Fibroblast of the conjunctiva (primary cell): ENCODE measurements at places on chromosomes 3 and 15.

DNA sequence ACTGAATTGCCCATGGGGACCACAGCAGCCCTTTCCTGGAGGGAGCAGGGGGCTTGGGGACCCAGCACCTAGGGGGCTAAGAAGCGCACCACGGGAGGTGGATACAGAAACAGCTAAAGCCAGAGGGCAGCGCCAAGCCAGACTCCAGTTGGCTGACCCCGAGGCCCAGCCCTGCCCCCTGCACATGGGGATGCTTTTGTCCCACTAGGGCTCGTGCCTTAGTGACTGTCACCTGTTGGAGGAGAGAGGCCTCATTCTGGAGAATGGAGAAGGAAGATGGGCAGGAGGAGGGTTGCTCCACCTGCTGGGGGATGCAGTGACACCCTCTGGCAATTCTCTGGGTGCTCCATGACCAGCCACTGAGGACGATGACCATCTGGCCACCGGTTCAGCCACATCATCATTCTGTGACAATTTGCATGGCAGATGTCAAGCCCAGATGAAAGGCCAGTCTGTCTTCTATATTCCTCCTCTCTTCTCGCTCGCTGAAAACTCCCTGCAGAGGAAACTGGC lies 167.8 kb upstream of the TLE3 start:
- DNase-seq, result no peak

GRCh38 chr15:61907753-61908086 lies 152.5 kb downstream of the VPS13C start:
- no peak for DNase-seq

- DNase-seq, result no peak
Measured at GRCh38 chr15:95446854-95447253, 883.6 kb upstream of the NR2F2 start.

DNA sequence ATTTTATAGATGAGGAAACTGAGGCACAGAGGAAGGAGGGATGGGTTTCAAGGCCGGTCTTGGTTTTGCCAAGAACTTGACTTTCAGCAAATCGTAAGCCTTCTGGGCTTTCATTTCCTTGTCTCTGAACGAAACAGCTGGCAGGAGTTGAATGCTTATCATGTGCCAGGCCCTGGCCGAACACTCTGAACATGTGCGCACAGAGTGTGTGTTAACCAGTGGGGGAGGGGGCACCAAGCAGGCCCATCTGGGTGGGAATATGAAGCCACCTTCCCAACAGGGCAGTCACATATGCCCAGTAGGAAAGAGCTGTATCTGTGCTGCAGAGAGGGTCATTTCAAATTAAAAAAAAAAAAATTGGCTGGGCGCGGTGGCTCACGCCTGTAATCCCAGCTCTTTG lies 29.3 kb downstream of the ZNF710 start:
- DNase-seq, result no peak

DNA sequence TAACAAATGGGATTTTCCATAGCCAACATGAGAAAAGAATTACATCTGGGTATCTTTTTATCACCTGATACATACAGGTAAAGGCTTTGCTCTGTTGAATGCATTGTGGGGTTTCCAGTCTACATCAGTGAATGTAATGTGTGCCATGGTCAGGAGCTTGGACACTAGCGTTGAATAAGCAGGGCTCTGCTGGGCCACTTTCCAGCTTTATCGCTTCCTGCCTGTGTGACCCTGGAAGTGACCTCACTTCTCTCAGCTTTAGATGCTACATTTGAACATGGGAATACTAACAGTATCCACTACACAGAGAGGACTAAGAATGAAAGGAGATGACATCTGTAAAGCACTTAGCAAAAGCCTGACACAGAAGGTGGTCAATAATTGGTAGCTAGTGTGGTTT lies 40.1 kb downstream of the TTC23 start:
- DNase-seq, result no peak

GRCh38 chr15:99511866-99512661 lies 53.7 kb upstream of the MEF2A start:
- DNase-seq, result no peak

DNA sequence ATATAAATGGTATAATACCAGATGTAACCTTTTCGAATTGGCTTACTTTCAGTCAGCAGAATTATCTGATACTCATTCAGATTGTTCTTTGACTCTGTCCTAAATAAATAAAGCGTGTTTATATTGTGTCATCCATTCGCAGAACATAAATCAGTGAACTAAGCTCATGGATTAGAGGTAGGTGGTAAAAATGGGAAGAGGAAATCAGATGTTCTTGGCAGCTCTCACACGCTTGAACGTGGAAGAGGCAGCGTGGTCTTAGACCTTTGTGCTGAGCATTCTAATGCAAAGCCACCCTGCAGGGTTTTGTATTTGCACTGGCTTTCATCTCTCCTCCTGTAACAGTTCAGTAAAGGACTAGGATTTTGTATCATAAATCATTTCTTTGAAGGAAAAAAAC lies 441.4 kb downstream of the GABRG3 start:
- no peak for DNase-seq

DNA sequence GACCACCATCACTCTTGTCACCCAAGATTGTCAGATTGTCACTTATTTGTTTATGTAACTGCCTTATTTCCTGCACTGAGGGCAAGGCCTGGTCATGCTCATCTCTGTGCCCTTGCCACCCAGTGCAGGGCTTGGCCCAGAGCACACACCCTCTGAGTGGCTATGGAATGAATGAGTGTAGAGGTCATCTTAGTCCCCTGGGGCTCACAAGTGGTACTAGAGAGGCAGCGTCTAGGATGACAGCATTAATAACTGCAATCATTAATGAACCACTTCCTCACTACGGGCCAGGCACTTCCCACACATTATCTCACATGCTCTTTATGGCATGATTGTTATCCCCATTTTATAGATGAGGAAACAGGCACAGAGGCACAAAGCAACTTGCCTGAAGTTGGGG lies 117.0 kb downstream of the SMAD6 start:
- DNase-seq, result no peak

GRCh38 chr15:60905587-60905986 lies 323.5 kb downstream of the RORA start:
- no peak for DNase-seq

GRCh38 chr3:142934128-142934886 lies 29.2 kb downstream of the PAQR9 start:
- no peak for DNase-seq

GRCh38 chr3:144141074-144141473 lies 169.5 kb downstream of the DIPK2A start:
- no peak for DNase-seq

GRCh38 chr3:59953104-59953503 lies 903.3 kb upstream of the CFAP20DC start:
- no peak for DNase-seq

DNA sequence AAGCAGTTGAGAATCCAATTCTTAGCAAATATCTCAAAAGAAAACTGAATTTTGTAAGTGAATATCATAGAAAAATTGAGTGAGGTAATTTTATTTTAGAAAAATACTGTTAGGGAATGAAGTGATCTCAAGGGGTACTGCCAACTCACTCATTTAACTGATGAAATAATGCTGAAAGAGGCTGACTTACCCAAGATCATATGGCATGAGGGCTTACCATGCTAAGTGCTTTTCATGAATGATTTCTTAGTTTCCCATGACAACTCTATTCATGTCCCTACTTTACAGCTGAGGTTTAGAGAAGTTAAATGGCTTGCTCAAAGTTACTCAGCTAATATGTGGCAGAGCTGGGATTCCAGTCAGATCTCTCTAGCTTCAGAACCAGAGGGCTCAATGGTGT lies 30.6 kb downstream of the CCDC14 start:
- peak; percentile 14 for DNase-seq

DNA sequence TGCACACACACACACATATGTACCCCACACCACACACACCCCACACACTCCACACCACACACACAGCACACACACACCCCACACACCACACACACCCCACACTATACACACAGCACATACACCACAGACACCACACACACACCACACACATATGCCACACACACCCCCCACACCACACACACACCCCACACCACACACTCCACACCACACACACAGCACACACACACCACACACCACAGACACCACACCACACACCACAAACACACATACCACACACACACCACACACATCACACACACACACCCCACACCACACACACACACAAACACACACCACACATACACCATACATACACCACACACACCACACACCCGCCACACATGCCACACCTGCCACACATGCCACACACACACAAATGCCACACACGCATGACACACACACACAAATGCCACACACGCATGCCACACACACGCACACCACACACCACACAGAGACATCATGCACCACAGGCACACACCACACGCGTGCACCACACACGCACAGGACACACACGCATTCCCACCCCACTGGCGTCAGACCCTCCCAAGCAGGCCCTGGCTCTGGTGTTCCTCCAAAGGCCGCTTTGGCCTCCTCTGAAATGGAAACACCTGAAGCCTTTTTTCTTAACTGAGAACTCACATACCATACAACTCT lies 15.7 kb downstream of the CHST13 start:
- no peak for DNase-seq

GRCh38 chr3:38379201-38379770 lies 32.7 kb downstream of the XYLB start:
- DNase-seq, result no peak

DNA sequence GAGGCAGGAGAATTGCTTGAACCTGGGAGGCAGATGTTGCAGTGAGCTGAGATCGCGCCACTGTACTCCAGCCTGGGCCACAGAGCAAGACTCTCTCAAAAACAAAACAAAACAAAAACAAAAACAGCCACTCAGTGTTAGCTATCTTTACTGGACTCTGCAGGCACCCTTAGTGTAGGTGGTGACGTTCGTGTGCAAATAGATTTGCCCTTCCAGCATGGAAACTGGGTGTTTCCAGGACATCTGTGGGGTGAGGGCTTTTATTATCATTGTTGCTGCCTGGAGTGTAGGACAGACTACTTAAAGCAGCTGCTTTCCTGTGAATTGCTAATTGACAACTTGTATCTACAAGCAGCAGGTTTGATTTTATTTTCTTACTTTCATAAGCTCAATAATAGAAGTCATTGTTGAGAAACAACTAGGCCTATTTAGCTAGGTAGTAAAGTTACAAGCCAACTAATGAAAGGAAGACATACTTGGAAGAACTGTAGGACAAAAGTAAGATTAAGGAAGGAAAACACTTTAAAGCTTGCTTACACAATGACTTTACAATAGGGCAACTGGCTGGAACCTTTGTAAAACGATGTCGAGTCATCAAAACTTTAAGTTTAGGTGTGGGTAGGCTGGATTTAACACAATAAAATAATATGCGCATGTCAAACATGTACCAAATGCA lies 25.4 kb upstream of the SPPL2A start:
- no peak for DNase-seq

- no peak for DNase-seq
Measured at GRCh38 chr3:42829083-42829627, 19.9 kb downstream of the ACKR2 start.

- DNase-seq, result peak; percentile 32
Measured at GRCh38 chr3:40310705-40311104, 1.2 kb downstream of the EIF1B start.

- DNase-seq, result no peak
Measured at GRCh38 chr15:97350813-97351212, 609.7 kb upstream of the ARRDC4 start.

DNA sequence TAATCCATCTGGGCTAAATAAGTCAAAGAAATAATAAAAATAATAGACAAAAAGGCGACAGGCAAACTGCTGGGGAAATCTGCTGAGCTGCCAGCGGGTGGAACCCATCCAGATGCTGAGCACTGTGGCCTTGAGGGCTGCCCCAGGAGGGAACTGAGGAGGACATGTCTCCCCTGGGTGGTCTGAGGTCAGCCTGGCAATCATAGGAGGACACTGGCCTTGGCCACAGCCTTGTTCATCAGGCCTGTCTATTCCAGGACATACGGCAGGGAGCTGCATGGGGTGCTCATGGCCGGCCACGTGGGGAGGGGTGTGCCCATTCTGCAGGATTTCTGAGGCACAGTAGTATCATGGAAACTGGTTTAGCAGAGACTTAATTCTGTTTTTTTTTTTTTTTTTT lies 21.5 kb upstream of the SNRPA1 start:
- no peak for DNase-seq

GRCh38 chr3:191263365-191263764 lies 64.3 kb downstream of the OSTN start:
- no peak for DNase-seq

GRCh38 chr15:30940359-30940758 lies 36.6 kb downstream of the FAN1 start:
- DNase-seq, result no peak

DNA sequence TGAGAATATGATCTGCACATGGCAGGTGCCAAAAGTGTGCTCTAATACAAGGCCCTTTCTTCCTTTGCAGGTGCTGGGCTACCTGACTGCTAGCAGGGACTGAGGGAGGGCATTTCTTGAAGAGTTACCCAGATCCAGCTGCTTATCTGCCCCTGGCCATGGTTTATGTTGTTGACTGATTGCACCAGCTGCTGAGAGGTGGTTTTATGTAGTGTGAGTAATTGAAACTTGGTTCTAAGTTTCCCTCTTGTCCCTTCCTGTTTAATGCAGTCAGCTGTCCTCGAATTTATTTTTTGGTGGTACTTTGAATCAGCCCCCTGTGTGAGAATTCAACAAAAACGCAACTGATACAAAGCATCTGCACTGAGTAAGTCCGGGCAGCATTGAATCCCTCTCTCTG lies 288.3 kb upstream of the C2CD4B start:
- no peak for DNase-seq

- peak; percentile 73 for DNase-seq
Measured at GRCh38 chr3:108406661-108407206, 103.7 kb downstream of the MYH15 start.

DNA sequence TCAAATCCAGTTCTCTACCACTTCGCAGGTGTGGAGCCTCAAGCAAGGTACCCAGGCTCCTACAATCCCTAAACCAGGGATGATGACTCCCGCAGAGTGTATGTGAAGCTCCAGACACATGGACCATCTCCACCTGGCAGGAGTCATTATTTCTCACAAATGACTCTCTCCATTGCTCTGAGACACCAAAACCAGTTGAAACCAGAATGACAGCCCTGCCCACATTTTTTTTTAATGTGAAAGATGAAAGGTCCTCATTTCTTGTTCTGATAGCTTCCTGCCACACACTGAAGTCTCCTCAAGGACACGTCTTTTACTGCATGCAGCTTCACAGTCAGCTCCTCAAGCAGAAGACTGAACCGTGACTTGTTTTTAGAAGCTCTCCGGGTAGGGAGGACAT lies 61.4 kb upstream of the ZBTB38 start:
- no peak for DNase-seq

DNA sequence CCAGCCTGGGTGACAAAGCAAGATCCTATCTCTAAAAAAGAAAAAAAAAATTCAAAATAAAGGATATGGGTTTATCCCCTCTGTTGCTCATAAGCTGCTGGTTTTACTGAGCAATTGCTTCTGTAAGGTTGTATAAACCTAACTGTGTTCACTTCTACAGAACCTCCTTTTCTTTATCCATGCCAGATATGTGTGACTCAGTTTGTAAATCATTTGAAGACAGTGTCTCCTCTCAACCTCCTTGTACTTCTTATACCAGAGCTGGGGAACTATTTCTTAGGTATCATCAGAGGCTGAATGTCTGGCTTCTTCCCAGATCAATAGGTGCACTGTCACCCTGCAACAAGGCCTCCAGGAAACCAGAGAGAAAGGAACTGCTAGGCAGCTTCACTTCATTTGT lies 273.8 kb downstream of the CD47 start:
- DNase-seq, result no peak

GRCh38 chr3:25555695-25556437 lies 108.8 kb downstream of the TOP2B start:
- no peak for DNase-seq

- DNase-seq, result no peak
Measured at GRCh38 chr15:84859144-84859543, 25.3 kb upstream of the SLC28A1 start.
